ENCODE measurements at places on chromosomes 11 and 22.

DNA sequence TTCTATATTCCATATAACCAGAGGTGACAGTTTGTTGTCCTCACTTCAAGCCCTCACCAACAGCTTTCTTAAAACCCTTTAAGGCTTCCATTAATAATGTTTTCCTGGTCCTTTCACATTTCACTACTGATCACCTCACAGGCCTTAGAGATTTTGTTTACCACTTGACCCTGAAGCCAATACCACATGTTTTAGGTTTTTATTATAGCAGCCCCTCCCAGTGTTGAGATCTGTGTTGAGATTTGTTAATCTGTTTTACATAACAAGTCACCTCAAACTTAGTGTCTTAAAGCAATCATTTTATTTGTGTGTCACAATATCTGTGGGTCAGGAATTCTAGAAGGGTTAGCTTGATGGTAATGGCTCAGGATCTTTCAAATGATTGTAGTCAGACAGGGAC lies 49.9 kb downstream of the FAR1 start:
- no peak for DNase-seq

DNA sequence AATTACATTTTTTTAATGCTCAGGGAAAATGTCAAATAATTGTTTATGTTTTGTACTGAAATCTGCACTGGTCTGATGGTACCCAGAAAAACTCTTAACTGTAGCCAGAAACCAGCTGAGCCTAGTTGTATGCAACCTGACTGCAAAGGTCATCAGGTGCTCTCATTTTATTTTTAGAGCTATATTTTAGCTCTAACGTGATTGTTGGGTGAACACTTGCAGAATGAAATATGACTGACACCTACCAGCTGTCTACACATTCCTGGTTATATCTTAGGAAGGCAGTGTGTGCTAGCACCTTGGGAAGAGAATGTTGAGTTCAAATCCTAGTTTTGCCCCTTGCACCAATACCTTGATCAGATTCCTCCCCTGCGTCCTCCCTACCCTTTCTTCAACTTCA lies 23.6 kb downstream of the PTPRJ start:
- no peak for DNase-seq

DNA sequence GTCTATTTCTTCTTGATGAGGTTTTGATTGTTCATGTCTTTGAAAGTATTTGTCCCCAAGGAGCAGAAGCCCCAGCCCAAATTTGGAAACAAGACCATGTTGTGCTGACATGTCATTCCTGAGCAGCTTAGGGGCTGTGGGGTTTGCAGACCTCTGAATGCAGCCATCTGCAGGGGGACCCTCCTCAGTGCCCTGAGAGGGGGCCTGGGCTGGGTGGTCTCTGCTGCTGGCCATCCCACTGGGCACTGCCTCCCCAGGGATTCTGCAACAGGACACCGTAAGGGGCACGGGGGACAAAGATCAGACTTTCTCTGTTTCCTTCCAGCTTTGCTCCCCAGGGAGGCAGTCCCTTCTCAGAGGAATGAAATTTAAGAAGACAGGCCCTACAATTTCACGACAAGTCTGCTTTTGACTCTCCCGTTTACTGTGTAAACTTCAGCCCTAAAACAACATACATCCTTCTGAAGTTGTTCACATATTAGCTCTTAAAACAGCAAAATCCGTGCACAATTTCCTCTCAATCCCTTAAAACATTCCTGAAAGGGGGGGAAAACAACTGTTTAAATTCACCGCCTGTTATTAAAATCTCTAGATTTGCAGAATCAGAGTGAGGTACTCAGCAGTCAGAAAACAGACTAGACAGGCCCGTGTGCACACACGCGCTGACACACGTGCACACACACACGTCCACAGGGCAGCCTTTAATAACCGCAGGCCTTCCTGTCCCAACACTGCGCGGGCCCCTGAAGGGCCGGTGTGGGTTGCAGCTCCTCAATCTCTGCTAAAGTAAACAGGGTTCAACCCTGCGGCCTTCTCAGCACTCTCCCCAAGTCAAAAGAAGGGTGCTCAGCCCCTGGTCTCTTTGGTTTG lies 109.8 kb downstream of the KCNQ1 start:
- DNase-seq, result no peak

GRCh38 chr11:59544869-59545178 lies 33.5 kb downstream of the OR4D9 start:
- no peak for DNase-seq

GRCh38 chr11:111089759-111090158 lies 155.8 kb upstream of the POU2AF2 start:
- DNase-seq, result no peak

GRCh38 chr11:88293931-88294330 lies 43.6 kb downstream of the CTSC start:
- no peak for DNase-seq
